Lung (tissue), 17 donors: ENCODE measurements at places on chromosomes 13 and 19. TPM values are rescaled to one million over a fixed set of nuclear protein-coding genes. Genes with fewer than 3 reads are reported as not detected.

DNA sequence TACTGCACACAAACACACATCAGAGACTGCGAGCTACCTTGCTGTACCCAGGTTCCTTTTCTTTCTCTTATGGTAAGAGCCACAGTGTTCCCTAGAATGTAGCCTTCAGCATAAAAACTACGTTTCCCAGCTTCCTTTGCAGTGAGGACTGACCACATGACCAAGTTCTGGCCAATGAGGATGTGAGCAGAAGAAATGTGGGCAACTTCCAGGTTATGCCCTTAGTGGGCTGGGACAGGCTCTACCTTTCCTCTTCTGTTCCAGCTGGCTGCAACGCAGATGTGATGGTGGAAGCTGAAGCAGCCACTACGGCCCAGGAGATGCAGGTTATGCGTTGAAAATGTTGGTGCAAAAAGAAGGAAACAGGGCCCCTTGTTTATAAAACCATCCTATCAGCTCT, 27.5 kb downstream of the VRK3 start:
- no peak overlapping the region for H3K27ac ChIP-seq
- H3K27me3 ChIP-seq = no peaks in the 10 kb centered on the region
- peak; percentile 24 for DNase-seq
- peaks cover 5% of the 10 kb centered on the region for H3K4me1 ChIP-seq
- H3K4me3 ChIP-seq = no peak overlapping the region
- peaks cover 21% of the 10 kb centered on the region for H3K36me3 ChIP-seq

DNA sequence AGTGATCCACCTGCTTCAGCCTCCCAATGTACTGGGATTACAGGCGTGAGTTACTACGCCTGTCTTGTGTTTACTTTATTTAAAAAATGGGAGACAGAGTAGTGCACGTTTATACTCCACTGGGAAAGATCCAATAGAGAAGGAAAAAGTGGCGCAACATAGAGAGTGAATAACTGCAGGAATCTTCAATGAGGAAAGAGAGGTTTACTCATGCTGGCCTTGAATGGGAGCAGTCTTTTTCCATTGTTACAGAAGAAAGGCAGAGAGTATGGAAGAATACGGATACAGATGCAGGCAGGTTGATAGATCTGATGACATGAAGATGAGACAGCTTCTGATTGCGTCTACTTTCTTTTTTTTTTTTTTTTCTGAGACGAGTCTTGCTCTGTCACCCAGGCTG, 4.6 kb upstream of the WDFY2 start:
- no peaks in the 10 kb centered on the region for H3K36me3 ChIP-seq
- no peaks in the 10 kb centered on the region for H3K27me3 ChIP-seq
- no peak overlapping the region for H3K4me3 ChIP-seq
- no peak for DNase-seq
- H3K4me1 ChIP-seq = no peaks in the 10 kb centered on the region

DNA sequence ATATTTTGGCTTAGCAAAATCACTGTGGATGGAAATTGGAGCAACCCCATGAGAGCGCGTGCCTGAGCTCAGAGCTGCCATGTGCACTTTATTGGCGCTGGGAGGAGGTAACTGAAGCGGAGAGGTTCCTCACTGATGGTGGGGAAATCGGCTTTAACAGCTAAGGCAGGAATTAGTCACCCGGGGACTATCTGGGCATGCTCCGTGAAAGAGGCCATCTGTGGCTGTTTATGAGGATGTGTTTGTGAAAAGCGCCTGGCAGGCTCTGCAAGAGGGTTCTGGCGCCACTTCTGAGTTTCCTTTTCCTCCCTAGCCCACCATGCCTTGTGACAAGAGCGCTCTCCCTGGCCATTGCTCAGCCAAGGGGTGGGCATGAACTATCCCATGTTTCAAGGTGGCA, 815.6 kb downstream of the UQCRFS1 start:
- H3K4me1 ChIP-seq = no peaks in the 10 kb centered on the region
- no peak overlapping the region for H3K4me3 ChIP-seq
- no peaks in the 10 kb centered on the region for H3K36me3 ChIP-seq

GRCh38 chr19:40165362-40165937, 25.8 kb upstream of the MAP3K10 start:
- H3K27me3 ChIP-seq = no peaks in the 10 kb centered on the region
- H3K4me3 ChIP-seq = no peak overlapping the region
- no peak overlapping the region for H3K27ac ChIP-seq
- H3K4me1 ChIP-seq = no peaks in the 10 kb centered on the region
- H3K36me3 ChIP-seq = no peaks in the 10 kb centered on the region
- peak; percentile 11 for DNase-seq

- no peaks in the 10 kb centered on the region for H3K36me3 ChIP-seq
- no peak for DNase-seq
- H3K27ac ChIP-seq = no peak overlapping the region
- H3K4me3 ChIP-seq = no peak overlapping the region
Measured at GRCh38 chr13:68428292-68428691, 1198.2 kb upstream of the PCDH9 start.

GRCh38 chr13:45370922-45371406, 30.0 kb upstream of the TPT1 start:
- H3K27me3 ChIP-seq = no peaks in the 10 kb centered on the region
- H3K4me3 ChIP-seq = no peak overlapping the region
- H3K4me1 ChIP-seq = peaks cover 7% of the 10 kb centered on the region
- peak; percentile 83 for DNase-seq

- H3K4me3 ChIP-seq = no peak overlapping the region
- no peaks in the 10 kb centered on the region for H3K36me3 ChIP-seq
- peak; percentile 77 for DNase-seq
- no peaks in the 10 kb centered on the region for H3K27me3 ChIP-seq
- peaks cover 5% of the 10 kb centered on the region for H3K4me1 ChIP-seq
Measured at GRCh38 chr13:113034451-113035212, 65.6 kb downstream of the MCF2L start.

DNA sequence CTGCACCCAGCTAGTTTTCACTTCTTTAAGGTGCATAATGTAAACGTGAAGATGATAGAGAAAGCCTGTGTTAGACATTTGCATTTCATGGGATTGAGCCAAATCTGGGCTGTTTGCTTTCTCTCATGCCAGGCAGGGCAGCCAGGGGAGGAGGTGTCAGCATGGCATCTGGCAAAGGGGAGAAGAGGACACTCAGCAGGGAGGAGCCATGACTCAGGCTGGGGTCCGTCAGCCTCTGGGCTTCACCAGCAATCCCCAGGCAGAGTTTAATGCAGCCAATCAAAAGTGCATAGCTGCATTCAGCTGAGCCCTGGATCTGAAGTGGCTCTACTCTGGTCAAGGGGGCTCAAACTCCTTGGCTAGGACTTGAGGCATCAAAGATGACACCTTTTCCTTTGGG, 23.5 kb downstream of the EBPL start:
- no peak overlapping the region for H3K4me3 ChIP-seq
- peaks cover 3% of the 10 kb centered on the region for H3K36me3 ChIP-seq
- no peaks in the 10 kb centered on the region for H3K27me3 ChIP-seq
- no peak overlapping the region for H3K27ac ChIP-seq
- DNase-seq = no peak

DNA sequence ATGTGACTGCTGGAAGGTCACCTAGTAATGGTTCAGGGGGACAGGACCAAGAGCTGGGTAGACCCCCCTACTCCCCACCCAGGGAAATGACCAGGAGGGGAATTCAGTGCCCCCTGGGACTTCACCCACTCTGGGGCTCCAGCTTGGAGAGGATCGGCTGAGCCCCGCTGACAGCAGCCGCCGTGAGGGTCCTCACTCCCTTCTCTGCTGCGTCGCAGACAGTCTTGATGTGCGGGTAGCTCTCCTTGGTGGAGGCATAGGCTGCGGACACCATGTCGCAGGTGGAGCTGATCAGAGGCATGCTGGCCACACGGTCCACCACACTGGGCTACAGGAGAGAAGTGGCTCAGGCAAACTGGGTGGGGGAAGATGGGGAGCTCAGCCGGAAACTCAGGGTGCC, 7.8 kb downstream of the PLIN3 start:
- no peak overlapping the region for H3K27ac ChIP-seq
- H3K27me3 ChIP-seq = no peaks in the 10 kb centered on the region
- no peak for DNase-seq

GRCh38 chr19:5273782-5274181, 66.8 kb downstream of the PTPRS start:
- no peak overlapping the region for H3K27ac ChIP-seq
- no peaks in the 10 kb centered on the region for H3K27me3 ChIP-seq
- H3K36me3 ChIP-seq = peaks cover 22% of the 10 kb centered on the region
- H3K4me1 ChIP-seq = no peaks in the 10 kb centered on the region
- no peak overlapping the region for H3K4me3 ChIP-seq

GRCh38 chr13:90427322-90428272, 919.9 kb upstream of the MIR17HG start:
- no peak overlapping the region for H3K27ac ChIP-seq
- no peaks in the 10 kb centered on the region for H3K36me3 ChIP-seq

DNA sequence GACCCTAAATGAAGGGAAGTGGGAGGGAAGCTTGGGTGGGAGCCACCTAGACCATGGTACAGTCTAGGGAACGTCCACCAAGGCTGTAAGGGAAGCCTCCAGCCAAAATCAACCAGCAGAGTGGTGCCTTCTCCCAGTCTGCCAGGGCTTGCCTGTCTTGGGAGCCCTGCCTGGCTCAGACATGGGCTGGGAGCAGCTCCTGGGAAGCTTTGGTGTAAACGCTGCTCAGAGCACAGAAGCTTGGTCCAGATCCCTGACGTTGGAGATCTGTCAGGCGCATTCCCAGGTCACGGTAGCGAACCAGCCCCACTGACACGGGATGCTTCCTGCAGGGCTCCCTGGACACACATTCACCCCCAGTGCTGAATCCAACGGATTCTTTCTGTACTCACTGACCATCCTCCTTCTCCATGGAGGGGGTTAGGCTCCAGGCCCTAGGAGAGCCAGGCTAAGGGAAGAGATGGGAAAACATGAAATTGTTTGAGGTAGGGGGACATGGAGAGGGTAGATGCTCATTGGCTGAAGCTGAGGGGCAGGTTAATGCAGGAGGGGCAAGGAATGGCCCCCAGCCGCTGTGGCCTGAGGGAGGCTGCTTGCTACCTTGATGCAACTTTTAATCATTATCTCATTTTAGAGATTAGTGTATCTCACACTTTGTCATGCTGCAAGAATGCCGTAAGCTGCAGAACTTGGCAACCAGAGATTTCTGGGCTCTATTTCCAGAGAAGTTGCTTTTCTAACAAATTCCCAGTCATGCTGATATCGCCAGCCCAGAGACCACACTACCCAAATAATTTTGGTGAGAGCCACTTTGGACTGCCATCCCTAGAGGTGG, 195.8 kb downstream of the UQCRFS1 start:
- H3K27me3 ChIP-seq = no peaks in the 10 kb centered on the region
- no peak overlapping the region for H3K4me3 ChIP-seq
- no peak for DNase-seq
- H3K36me3 ChIP-seq = no peaks in the 10 kb centered on the region
- no peaks in the 10 kb centered on the region for H3K4me1 ChIP-seq
- no peak overlapping the region for H3K27ac ChIP-seq

DNA sequence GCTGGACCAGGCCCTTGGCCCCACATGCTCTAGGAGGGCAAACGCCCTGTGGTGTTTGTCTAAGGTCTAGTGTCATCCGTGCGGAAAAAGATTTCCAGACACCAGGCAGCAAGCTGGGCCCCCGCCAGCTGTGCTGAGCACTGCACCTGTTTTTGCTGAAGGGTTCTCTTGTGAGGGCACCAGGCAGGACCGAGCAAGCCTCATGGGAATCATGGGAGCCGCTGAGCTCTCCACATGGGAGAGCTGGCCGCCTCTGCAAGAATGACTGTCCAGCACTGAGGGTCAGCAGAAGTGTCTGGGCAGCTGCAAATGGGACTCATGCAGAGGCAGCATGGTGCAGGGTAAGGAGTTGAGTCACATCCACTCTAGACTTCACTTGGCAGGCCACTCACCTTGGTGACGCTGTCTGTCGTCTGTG, 12.0 kb downstream of the B3GNT8 start:
- no peak overlapping the region for H3K4me3 ChIP-seq
- no peak overlapping the region for H3K27ac ChIP-seq

DNA sequence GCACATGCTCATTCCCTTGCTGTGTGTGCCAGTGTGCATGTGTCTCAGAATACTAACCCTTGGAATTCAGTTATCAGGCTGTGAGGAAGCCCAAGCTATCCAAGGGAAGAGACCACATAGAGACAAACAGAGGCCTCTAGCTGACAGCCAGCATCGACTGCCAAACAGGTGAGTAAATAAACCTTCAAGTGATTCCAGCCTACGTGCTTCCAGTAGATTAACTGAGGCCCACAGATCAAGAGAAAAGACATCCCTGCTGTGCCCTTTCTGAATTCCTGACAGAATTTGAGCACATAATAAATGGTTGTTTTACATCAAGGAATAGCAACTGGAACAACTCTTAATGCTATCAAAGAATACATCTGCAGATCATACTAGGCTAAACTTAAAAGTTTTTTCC, 17.5 kb downstream of the ZC3H13 start:
- H3K4me3 ChIP-seq = no peak overlapping the region
- no peaks in the 10 kb centered on the region for H3K27me3 ChIP-seq
- no peaks in the 10 kb centered on the region for H3K4me1 ChIP-seq
- H3K27ac ChIP-seq = no peak overlapping the region

DNA sequence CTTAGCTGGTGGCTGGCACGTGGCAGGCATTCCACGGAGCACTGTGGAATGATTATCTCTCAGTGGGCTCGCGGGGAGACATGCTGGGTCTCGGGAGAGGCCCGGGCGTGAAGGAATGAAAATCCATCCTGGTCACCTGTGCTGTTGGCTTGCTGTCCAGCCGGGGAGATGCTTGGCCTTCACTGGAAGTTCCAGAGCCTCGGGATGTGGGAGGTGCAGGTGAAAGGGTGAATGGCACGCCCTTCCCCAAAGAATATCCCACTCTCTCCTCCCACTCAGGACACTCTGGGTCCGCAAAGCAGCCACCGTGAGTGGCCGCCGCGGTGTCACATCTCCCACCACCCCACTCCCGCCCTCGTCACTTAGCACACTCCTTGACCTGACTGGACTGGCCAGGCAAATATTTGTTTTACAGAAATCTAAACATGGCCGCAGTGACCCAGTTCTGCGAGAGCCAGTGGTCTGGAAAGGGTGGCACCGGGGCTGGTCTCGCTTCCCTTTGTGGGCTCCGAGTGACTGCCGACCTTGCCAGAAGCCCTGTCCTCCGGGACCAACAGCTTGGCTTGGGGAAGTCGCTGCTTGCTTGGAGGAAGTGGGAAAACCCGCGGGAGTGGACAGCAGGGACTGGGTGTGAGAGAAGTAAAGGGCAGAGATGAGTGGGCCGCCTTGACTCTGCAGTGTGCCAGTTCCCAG, 8.0 kb downstream of the DPP9 start:
- peaks cover 28% of the 10 kb centered on the region for H3K36me3 ChIP-seq
- peaks cover 8% of the 10 kb centered on the region for H3K4me1 ChIP-seq
- no peak overlapping the region for H3K4me3 ChIP-seq
- DNase-seq = no peak
- no peaks in the 10 kb centered on the region for H3K27me3 ChIP-seq

- no peak overlapping the region for H3K4me3 ChIP-seq
- H3K4me1 ChIP-seq = no peaks in the 10 kb centered on the region
- peak; percentile 39 for DNase-seq
- no peaks in the 10 kb centered on the region for H3K36me3 ChIP-seq
- no peak overlapping the region for H3K27ac ChIP-seq
- no peaks in the 10 kb centered on the region for H3K27me3 ChIP-seq
Measured at GRCh38 chr13:78305171-78305570, 298.2 kb downstream of the POU4F1 start.

GRCh38 chr19:51824281-51825005, 29.5 kb downstream of the FPR3 start:
- H3K27me3 ChIP-seq = no peaks in the 10 kb centered on the region
- H3K4me1 ChIP-seq = no peaks in the 10 kb centered on the region
- H3K36me3 ChIP-seq = no peaks in the 10 kb centered on the region
- DNase-seq = no peak
- H3K4me3 ChIP-seq = no peak overlapping the region

The RPL28 gene
- total RNA-seq = 1,742 TPM

The MRPL4 gene
- 16.6 TPM for total RNA-seq

The C1QTNF9 gene
- 0.28 TPM for total RNA-seq

The TEX26 gene
- not detected for total RNA-seq

The ZNF441 gene
- 9.4 TPM for total RNA-seq

The PRDX2 gene
- total RNA-seq = 166 TPM

The ICAM5 gene
- 32.1 TPM for total RNA-seq
